ENCODE measurements at places on chromosomes 1 and 21. TPM values are rescaled to one million over a fixed set of nuclear protein-coding genes. Genes with fewer than 3 reads are reported as not detected.

The BTBD19 gene
- 3.6 TPM for total RNA-seq

GRCh38 chr1:113905435-113905861 lies 322 bp downstream of the DCLRE1B start:
- DNase-seq = peak; percentile 7

The FOXE3 gene
- not detected for total RNA-seq

- no peak for DNase-seq
Observed at GRCh38 chr21:32687643-32688345, 40.0 kb downstream of the SYNJ1 start.

- no peak for DNase-seq
Observed at GRCh38 chr1:109787211-109787844, 23.6 kb upstream of the EPS8L3 start.

- no peak for DNase-seq
Observed at GRCh38 chr21:46423546-46424038, 35.1 kb upstream of the DIP2A start.

GRCh38 chr1:174656409-174657059 lies 208.8 kb downstream of the GPR52 start:
- DNase-seq = no peak

The PAPPA2 gene
- 2.5 TPM for total RNA-seq

DNA sequence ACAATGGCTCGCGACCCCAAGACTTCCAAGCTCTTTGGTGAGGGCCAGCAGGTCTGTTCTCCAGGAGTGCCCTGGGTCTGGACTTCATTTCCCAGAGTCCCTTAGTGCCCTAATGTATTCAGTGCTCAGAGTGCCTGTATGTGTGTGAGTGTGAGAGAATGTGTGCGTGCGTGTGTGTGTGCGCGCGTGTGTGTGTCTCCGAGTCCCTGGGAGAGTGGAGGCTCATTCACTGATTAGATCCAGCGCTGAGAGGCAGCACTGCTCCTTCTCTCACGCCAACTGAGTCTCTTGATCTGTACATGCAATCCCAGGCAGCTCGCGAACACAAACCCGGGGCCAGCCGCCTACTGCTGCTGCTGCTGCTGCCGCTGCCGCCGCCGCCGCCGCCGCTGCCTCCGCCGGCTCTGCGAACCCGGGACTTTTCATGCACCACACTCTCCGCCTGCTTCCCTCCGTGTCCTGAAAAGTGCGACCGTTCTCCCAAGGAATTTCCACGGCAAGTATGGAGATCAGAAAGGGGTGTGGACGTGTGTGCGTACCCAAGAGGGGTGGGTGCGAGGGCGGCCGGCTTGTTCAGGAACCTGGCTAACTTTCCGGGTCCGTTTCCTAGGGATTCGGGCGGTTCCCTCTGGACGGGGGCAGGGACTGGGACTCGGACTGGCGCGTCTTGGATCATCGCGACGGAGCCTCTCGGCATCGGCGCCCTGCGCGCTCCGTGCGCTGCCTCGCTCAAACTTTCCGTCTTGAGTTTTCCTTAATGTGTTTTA lies at the start of gene RNF220:
Gene RNF220, plus strand, starts transcription at position 225 of the 767 bp plus-strand sequence.
- peak; percentile 94 for DNase-seq
